ENCODE measurements at places on chromosomes 2 and 18.

DNA sequence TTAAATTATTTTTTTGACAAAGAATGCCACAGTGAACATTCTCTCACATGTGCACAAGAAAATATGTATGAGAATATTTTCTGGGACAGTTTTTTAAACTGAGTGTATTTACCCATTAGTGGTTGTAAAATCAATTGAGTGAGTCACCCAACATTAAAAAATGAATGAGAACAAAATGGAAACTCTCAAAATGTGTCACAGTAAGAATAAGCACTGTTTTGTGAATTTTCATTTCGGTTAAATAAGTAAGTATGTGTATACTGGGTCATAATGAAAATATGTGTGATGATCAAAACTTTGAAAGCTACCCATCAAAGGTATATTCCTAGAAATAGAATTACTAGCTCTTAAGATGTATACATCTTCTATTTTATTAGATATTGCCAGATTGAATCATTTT is 11.6 kb downstream of the BABAM2 start:
- DNase-seq: no peak

- no peak for DNase-seq
These were observed 591.6 kb downstream of the DSC3 start for GRCh38 chr18:30450927-30451326.

- DNase-seq: no peak
These were observed 343.4 kb upstream of the SPRED2 start for GRCh38 chr2:65775839-65776238.

DNA sequence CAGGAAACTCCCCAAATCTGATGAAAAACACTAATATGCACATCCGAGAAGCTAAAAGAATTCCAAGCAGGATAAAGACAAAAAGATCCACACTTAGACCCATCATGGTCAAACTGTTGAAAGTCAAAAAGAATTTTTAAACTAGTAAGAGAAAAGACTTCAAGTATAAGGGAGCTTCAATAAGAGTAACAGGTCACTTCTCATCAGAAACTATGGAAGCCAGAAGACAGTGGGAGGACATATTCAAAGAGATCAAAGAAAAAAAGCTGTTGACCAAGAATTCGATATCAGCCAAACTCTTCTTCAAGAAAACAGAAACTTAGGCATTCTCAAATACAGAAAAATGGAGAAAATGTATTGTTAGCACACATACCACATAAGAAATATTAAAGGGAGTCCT is 50.4 kb downstream of the ZC3H8 start:
- no peak for DNase-seq

GRCh38 chr2:192579965-192580700 is 385.4 kb upstream of the TMEFF2 start:
- no peak for DNase-seq

- peak; percentile 81 for DNase-seq
These were observed 634 bp downstream of the SPATS2L start for GRCh38 chr2:200306931-200307723.

- no peak for DNase-seq
These were observed 138.3 kb upstream of the TACR1 start for GRCh38 chr2:75337619-75338018.

DNA sequence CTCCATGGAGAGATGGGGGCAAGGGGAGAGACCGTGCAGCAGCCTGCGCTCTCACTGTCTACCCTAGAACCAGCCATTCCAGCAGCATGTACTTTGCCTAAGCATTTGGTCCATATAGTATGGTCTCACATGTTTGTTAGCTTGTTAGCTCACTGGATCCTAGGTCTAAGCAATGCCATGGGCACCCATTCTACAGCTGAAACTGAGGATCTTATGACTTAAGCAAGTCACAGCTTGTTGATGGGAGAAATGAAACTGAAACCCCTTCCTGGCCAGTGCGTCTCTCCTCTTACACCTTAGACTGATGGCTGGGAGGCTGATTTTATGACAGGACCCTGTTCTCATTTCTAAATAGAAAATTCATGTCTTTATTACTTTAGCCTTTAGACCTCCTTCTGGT is 90.1 kb downstream of the EPAS1 start:
- DNase-seq: no peak

DNA sequence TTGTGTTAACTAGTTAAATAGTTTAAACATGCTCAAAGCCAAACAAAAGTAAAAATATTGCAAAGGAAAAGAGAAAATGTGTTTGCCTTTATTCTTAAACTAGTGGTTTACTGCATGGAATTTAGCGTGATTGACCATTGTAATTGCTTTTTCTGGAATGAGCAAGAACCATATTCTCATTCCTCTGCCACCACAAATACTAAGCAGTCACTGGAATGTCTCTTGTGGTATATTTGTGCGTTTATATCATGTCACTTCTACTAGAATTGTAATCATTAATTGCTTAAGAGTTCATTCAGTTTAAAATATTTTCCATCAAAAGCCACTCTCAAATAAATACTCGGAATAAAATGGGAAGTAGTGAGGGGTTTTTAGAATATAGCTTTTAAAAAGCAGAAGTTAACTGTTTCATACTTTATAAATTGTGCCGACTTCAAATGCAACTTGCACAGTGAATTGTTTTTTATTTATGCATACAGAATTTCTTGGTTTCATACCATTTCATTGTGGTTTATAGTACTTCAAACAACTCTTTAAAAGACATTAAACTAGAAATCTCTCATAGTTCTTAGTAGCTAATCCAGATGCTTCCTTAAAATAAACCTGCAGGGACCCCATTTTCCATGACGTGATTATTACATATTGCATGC is 288.1 kb downstream of the EPHA4 start:
- DNase-seq: no peak

DNA sequence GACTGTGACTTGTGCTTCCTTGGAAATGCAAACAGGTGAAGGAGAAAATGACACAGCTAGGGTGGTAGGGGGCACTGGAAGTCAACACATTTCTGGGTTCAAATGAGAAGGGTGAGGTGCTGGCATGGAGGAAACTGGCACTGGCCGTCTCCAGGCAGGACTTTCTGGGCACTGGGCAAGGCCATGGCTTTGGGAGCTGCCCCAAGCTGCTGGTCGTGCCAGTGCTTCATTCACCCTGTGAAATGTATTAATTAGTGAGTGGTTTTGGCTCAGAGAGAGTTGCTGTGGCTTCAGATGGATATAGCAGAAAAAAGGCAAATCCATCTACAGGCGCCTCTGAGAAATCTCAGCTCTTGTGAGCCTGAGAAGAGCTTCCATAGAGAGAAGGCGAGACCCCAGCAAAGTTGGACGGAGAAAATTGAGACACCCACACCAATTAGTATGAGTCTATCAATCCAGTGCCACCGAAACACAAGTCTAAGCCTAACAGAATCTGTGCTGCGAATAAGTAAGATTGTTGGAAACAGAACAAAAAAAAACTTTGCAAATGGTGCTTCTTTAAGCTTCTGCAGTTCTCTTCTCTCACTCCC is 202.1 kb upstream of the TNP1 start:
- no peak for DNase-seq

- DNase-seq: no peak
These were observed 99.3 kb downstream of the SPOPL start for GRCh38 chr2:138600732-138601457.

- DNase-seq: no peak
These were observed 236.5 kb upstream of the SPHKAP start for GRCh38 chr2:228417956-228418355.

DNA sequence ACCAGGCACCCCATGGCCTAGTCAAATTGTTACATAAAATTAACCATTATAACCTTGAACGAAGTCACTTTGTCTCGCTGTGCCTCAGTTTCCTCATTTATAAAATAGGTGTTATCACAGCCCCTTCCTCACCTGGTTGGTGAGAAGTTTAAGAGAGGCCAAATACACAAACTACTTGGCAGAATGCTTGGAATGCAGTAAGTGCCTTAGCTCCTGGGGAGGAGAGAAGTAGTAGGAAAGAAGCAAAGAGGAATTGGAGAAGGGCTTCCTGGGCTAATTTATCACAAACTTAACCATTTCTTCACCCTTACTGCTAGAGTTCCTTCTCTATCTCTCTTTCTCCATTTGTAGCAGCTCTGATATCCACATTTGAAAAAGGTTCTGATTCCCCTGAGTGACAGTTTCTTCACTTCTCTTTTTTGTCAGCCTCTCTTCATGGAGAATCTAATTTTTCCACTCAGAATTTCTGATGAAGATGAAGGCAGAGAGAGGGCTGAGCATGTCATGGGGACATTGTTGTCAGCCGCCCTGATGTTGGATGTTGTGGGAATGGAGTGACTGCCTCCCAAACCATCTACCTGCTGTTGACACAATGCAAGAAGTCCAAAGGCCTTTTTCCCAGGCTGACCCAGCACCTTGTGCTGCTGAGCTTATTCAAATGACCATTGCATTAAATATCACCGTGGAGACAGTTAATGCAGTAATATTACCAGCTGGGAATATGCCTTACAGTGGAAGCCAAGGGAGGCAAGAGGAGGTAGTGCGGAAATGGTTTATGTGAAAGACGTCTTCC is 60.4 kb downstream of the BOD1L2 start:
- no peak for DNase-seq

GRCh38 chr2:31317396-31317795 is 83.4 kb downstream of the EHD3 start:
- no peak for DNase-seq

DNA sequence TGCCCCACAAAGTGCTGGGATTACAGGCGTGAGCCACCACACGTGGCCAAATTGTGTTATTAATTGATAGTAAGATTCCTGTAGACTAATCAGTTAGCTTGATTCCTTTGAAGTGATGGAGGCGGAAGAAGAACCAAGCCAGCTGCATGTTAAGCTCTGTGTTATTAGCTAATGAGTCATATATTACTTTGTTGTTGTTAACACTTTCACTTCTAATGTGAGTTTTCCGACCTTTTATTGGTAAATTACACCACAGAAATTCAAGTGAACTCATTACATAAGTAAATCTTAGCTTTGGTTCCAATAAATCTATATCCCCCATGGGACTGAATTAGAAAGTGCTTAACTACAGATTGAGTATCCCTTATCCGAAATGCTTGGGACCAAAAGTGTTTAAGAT is 20.3 kb downstream of the CHMP1B start:
- DNase-seq: no peak

DNA sequence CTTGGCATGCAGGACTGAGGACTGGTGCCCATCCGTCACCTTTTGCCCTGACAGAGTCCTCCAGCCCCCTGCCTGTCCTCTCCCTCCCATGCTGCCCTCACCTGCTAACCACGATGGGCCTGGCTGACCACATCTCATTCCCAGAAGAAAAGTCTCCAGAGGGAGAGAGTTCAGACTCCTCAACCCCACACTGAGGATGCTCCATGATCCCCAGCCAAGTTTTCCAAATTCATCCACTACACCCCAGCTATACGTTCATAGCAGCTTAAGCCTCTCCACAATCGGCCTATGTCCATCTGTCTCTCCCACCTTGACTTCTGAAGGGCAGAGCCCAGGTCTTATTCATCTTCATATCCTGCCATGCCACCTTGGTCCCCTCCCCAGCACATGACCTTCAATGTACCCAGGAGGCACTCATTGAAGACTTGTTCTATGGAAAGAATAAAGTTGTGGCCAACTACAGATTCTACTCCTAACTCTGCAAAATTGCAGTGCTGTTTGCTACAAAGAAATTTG is 115.6 kb upstream of the ID2 start:
- DNase-seq: no peak

- DNase-seq: no peak
These were observed 635.1 kb downstream of the IRS1 start for GRCh38 chr2:226164512-226164911.

Measured in right cardiac atrium (tissue), 5 donors.